Kidney capillary endothelial cell (primary cell): ENCODE measurements at places on chromosomes 2 and 18.

DNA sequence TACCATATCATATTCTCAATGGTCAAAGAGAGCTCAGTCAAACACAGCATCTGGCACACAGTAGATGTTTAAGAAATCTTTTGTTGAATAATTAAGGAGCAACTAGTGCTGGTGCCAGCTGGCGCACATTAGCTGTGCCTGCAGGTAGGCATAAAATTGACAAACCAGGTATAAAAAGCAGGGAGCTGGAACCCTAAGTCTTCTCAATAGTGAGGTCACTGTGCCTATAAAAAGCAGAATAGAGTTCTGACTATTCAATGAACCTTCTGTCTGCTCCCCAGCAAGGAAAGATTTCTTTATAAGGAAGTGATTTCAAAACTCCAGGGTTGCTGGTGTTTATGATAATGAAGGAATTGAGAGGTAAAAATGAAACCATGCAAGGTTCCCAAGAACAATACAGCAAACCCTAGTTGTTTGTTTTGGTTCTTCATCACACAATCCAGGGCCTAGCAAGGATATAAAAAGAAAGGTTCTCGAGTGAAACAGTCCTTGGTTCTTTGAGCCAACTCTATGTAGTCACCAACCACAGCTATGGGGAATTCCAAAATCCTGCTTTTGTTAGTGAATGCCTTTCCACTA, 76.1 kb downstream of the THADA start:
- DNase-seq: no peak

DNA sequence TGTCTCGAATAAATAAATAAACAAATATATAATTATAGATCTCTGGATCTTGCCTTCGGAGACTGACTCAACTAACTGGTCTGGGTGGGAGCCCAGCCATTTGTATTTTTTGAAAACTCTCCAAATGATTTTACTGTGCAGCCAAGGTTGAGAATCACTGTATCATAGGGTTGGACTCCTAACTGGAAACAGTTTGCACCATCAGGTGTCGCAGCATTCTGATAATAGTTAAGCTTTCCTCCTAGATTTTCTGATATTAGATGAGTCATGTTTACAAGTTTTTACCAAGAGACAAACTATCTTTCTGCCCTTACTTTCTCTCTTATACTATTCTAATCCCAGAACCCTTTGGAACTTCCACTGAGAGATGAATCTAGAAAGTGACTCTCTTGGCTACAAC, 16.8 kb downstream of the IL37 start:
- no peak for DNase-seq

DNA sequence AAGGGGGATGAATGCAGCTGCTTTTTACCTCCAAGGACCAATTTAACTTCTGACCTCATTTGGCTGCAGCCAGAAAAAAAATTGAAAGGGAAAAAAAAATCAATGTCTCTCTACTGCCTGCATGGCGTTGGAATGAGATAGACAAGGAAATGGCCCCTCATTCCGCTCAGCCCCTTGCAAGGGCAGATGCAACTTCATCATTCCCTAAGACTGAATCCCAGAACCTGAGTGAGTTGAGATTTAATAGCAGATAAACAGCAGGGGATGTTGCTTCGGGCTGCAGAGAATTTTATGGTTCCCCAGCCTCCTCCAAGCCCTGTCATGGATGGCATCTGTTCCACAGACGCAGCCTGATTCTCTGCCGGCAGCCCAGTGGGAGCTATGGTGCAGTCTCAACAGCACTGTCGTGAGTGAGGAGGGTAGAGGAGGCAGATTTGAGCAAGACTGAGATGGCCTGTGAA, 49.0 kb downstream of the CAPN13 start:
- DNase-seq: no peak

GRCh38 chr2:188628989-188629752, 337.5 kb downstream of the GULP1 start:
- DNase-seq: no peak

DNA sequence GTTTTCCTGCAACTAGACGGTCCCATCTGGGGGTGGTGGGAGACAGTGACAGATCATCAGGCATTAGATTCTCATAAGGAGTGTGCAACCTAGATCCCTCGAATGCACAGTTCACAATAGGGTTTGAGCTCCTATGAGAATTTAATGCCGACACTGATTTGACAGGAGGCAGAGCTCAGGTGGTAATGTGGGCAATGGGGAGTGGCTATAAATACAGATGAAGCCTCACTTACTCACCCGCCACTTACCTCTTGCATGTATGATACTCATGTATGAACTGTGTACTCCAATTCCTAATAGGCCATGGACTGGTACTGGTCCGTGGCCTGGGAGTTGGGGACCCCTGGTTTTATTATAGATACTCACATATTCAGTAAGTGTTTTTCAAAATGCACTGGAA, 122.4 kb upstream of the SIX3 start:
- DNase-seq: no peak

GRCh38 chr2:216151313-216152025, 42.3 kb downstream of the XRCC5 start:
- DNase-seq: peak; percentile 7

DNA sequence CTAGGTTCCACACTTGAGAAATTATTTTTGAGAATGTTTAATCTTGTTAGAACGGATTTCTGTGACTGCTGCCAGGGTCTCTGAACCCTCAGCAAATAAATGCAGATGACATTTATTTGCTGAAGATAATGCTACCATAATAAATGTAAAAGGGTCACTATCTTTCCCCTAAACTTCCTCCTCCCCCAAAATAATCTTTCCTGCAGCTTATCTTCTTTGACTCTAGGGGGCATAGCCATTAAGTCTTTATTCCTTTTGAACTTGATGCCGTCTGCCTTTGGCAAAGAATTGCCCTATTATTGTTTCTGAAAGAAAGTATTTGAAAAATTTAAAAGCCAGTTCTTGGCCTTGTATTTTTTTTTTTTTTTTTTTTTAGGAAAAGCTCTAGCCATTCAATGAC, 63.6 kb upstream of the ACSL3 start:
- no peak for DNase-seq

DNA sequence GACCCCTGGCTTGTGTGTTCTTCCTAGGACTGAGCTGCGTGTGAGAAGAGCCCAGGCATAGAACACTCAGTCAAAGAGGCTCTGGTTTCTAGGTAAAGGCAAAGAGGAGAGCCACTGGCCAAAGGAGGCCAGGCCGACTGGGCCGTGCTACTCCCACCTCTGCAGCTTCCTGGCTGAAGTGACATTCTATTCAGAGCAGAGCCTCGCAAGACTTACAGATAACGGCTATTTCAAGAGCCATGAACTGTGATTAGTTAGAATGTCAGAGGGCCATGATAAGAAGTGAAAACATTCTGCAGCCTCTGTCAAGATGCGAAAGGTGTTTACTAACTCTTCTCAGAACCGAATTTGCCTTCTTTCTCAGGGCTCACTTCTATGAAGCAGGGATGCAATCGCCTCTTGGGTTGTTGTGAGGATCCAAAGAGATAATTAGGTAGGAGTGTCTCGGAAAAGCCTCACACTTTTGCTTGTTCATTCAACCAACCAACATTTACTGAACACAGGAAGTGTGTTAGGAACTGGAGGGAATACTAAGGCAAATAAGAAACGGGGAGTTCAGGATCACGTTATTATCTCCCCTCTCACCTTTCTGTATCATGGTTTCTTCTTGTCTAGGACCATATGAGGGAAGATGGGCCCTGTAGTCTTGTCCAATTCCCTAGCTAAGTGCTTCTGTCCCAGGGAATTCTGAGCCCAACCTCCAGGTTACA, 3.4 kb upstream of the DNAJC5G start:
- DNase-seq: no peak

- no peak for DNase-seq
Measured at GRCh38 chr18:10455726-10456453, 1.5 kb downstream of the APCDD1 start.

DNA sequence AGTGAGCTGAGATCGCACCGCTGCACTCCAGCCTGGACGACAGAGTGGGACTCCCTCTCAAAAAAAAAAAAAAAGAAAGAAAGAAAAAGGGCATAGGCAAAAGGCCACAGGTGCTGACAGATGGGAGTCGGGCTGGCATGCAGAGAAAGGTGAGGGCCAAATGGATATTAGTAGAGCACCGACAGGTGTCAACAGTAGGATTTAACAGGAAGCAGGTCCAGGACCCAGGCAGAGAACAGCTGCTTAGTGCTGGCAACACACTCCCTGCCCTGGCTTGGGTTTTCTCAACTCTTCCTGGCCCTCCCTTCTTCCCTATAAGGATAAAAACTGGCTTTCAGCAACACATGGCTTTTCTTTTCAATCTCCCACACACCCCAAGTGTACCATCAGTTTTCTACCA, 84.9 kb downstream of the MRO start:
- DNase-seq: no peak

GRCh38 chr2:199458806-199459285, 1.1 kb upstream of the SATB2 start:
- no peak for DNase-seq

DNA sequence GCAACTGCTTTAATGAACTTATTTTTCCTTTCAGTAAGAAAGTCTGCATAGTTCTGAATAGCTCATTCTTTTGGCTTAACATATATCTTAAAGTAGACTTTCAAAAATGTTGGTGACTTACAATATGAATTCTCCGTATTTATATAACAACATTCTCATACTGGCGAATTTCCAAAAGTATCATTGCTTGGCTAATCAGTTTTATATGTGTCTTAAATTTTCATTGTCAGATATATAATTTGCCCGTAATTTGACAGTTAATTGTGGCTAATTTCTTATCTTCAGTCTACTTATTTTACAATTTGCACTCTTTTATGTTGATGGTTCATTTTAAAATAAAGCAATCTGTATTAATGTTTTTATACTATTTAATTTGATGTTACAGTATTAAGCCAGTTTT, 144.9 kb downstream of the ATP9B start:
- DNase-seq: no peak

- peak; percentile 46 for DNase-seq
Measured at GRCh38 chr2:9554921-9555296, 721 bp downstream of the ADAM17 start.

- no peak for DNase-seq
Measured at GRCh38 chr2:173030561-173031490, 44.8 kb upstream of the MAP3K20 start.

DNA sequence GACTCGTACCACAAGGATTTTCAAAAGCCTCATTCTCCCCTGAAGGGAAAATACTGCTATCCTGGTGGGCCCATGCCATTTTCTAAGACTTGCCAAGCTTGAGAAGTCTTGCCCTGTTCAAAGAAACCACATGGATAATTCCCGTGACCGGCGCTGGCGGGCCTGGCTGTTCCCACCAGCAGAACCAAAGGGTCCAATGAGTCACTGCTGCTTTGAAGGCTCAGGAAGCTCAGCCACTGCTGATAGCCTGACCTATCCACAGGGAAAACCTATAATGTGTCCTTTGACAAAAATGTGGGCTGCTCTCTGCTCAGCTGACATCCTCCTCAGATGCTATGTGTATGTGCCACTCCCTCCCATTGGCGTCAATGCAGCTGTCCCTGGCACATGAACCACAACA, 137.9 kb upstream of the RAB12 start:
- no peak for DNase-seq

- DNase-seq: no peak
Measured at GRCh38 chr2:227568852-227569169, 29.9 kb upstream of the SCYGR2 start.

DNA sequence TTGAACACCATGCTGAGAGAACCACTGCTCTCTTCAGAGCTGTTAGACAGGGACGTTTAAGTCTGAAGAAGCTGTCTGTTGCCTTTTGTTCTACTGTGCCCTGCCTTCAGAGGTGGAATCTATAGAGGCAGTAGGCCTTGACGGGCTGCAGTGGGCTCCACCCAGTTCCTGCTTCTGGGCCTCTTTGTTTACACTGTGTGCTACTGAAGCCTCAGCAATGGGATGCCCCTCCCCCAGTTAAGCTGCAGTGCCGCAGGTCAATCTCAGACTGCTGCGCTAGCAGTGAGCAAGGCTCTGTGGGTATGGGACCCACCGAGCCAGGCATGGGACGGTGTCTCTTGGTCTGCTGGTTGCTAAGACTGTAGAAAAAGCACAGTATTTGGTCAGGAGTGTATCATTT, 162.3 kb upstream of the NXPH2 start:
- no peak for DNase-seq

- peak; percentile 10 for DNase-seq
Measured at GRCh38 chr2:209424781-209425470, 1.1 kb downstream of the MAP2 start.

DNA sequence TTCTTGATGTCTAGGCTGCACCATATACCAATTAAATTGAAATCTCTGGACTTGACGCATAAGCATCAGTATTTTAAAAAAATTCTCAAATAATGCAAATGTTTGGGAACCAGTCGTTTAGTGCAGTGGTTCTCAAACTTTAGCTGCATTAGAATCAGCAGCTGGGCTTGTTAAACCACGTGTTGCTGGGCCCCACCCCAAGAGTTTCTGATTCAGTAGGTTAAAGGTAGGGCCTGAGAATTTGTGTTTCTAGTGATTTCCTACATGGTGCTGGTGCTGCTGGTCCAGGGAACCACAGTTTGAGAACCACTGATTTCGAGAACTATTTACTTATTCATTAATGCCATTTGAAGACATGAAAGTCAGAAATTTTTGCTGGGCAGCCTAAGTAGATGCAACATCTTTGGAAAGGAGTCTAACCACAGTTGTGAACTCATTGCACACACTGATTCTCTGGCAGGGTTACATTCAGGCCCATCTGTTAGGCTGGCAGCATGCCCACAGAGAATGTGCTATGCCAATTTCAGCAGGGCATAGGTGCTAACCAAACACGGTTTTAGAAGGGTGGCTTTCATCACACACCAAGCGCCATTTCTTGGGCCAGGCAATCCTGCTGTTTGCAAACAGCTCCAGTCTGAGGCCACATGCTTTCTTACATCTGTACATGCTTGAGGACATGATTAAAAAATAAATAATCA, 26.4 kb upstream of the ATP5MC3 start:
- DNase-seq: no peak

GRCh38 chr2:136434251-136434715, 316.3 kb upstream of the CXCR4 start:
- DNase-seq: no peak

DNA sequence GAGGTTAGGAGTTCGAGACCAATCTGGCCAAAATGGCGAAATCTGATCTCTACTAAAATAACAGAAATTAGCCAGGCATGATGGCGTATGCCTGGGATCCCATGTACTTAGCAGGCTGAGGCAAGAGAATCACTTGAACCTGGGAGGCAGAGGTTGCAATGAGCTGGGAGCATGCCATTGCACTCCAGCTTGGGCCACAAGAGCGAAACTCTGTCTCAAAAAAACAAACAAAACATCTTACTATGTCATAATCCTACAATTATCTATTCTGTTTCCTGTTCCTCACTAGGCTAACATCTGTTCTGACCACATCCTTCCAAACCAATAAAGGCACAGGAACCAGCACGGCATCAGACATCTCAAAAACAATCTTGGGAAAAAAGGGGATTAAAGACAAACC, 361.8 kb upstream of the UBE2E3 start:
- no peak for DNase-seq

- DNase-seq: no peak
Measured at GRCh38 chr2:150062416-150062815, 425.1 kb downstream of the RND3 start.

DNA sequence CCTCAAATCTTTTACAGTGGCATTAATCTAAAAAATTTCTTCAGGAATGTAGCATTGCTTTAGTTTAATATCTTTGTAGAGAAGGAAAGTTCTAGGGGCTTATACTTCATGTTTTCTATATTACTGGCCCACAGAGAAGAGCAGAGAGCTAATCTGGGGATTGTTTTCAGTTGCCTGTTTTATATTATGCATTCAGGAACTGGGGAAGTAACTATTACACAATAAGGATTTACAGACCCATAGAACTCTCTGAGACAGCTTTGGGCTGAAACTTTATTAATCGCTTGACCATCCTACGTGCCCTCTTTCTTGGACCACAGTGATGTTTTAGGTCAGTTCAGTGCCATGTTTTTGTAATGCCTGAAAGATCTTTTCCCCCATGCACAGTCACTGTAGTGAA, 29.9 kb downstream of the BIRC6 start:
- DNase-seq: no peak
